KG1 (cell line): ENCODE measurements at places on chromosomes 16 and 17.

DNA sequence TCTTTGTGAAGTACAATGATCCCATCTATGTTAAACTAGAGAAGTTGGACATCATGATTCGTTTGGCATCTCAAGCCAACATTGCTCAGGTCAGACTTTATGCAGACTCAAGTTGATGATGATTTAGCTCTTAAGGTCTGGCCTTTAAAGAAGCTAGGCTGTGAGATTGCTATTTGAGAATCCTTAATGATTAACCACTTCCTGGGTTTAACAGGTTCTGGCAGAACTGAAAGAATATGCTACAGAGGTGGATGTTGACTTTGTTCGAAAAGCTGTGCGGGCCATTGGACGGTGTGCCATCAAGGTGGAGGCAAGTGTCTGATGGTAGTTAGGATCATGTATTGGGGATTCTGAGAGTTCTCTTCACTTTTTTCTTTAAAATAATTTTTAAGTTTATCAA lies 40.3 kb downstream of the AP2B1 start:
- DNase-seq, result no peak

DNA sequence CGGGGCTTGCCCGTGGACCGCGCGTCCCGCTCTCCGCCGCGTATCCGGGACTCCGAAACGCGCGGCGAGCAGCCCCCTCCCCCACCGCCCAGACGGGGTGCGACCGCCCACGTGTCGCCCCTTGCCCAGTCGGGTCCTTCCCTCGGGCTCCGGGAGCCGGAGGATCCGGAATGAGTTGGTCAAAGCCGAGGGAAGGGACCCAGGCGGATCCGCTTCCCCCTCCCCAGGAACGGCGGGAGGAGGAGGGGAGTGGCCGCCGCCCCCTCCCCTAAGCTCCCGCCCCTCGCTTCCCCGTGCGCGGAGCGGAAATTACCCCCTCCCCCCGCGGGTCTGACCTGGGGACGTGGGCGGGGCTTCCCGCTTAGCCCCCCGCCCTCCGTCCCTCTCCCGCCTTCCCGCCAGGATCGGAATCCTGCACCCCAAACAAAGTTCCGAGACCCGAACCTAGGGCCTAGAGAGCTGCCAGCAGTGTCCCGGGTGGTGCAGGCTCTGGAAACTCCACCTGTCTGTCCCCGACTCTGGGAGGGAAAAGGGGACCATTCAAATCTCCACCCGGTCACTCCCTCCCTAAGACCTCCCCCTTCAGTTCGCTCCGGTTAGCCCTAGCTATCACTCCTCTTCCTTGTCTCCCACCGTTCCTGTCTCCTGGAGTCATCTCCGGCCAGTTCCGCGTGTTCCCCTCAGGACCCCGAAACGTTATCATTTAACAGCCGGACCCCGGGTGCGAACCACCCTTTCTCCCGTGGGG lies 1.0 kb upstream of the IGF2BP1 start:
- no peak for DNase-seq

DNA sequence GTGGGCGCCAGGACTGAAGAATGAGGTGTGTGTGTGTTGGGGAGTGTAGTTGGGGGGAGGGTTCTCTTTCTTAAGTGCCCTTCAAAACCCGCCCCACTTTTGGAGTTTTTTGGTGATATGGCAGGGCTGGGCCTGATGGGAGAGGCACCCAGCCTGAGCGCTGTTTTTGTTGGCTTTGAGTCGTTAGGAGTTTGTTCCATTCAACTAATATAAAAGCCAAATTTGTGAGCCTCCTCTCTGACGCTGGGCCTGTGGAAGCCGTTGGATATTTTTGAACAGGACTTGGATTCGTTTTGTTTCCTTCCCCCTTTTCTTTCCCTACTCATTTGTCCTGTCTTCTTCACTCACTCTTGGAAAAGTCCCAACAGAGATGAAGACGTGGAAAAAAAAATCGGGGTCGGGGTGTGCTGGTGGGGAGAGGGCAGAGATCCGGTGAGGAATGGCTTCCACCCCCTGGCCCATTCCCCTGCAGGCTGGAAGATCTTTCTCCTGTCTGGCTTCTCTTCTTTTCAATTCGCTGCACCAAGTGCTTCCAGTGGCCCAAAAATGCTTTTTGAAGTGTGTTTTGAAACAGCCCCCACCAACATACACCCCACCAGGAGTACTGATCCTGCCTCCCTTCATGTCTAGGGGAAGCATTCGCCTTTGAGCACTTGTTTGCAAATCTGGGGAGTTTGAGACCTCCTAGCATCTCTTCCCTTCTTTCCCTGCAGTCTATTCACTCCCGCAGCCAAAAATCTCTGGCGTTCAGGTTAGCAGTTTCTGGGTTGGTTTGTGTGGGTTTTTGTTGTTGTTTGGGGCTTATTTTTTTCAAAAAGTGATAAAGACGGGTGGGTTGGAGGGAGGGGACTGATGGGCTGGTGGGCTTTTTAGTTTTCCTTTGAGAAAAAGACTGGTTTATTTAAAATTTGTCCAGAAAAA lies 2.6 kb downstream of the FZD2 start:
- no peak for DNase-seq

DNA sequence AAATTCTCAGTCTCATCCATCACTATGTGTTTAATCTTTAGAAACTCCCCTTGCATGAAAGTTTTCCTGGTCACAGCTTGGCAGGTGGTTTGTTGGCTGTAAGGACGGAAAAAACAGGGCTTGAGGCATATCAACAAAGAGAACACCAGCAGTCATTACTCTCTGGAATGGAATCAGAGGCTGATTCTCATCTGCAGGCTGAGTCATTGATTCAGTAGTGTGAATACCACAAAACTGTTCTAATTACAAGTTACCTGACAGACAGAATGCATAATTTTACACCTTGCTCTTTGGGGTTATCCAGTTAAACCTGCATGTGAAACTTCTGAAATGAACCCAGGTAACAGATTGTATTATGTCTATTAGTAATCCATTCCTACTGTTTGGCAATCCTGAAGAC lies 11.5 kb upstream of the SLFN12L start:
- DNase-seq, result no peak

DNA sequence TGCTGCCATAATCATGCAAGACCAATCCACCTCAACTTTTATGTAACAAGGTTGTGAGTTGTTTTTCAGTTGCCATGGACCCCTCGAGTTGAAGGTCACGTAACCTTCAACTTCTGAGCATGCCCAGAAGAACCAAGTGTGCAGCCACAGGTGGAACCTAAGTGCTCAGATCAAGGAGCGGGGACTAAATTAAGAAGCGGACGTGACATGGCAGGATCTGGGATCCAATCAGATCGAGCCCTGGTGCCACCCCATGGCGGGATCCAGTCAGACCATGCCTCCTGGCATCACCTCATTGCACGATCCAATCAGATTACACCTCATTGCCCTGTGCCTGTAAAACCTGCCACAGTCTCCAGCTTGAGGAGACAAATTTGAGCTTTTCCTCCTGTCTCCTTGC lies 204.5 kb upstream of the CDH5 start:
- DNase-seq, result no peak

DNA sequence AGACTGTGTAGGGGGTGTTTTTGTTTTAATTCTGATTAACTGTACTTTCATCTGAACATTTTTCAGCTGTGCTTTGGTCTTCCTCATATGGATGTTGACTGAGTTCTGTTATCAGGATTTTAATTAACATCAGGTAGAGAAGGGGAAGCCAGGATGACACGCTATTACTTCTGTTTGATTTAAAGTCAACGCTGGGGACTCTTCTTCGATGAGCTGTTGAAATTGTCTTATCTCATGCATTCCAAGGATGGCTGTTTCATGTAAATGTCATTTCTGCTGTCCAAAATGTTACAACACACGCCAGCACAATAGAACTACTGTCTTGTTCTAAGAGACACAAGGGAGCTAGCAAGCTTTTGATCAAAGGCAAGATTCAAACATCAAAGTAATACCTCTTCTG lies 263.3 kb upstream of the CDH5 start:
- no peak for DNase-seq

GRCh38 chr16:13896543-13897182 lies 23.3 kb upstream of the ERCC4 start:
- no peak for DNase-seq

DNA sequence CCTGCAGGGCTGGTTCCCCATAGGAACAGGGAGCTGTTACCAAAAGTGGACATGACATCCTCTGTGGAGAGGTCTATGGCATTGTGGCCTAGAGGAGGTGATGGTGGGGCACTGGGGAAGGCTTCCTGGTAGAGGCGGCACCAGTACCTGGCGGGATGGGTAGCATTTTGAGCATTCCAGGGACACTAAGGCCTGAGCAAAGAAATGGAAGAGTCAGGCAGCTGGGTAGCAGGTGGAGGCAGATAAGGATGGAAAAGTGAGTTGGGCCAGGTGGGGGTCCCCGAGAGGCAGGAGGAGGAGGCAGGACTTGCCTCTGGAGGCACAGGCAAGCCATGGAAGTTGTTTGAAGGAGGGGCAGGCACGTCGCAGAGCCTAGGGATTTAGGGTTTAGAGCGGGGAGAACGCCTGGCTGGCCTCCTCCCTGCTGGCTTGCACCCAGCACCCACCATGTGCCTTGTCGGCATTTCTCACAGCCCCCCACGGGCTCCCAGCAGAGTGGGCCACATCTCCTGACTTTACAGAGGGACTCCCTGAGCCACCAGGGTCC lies 5.1 kb upstream of the ADCY7 start:
- DNase-seq, result no peak

DNA sequence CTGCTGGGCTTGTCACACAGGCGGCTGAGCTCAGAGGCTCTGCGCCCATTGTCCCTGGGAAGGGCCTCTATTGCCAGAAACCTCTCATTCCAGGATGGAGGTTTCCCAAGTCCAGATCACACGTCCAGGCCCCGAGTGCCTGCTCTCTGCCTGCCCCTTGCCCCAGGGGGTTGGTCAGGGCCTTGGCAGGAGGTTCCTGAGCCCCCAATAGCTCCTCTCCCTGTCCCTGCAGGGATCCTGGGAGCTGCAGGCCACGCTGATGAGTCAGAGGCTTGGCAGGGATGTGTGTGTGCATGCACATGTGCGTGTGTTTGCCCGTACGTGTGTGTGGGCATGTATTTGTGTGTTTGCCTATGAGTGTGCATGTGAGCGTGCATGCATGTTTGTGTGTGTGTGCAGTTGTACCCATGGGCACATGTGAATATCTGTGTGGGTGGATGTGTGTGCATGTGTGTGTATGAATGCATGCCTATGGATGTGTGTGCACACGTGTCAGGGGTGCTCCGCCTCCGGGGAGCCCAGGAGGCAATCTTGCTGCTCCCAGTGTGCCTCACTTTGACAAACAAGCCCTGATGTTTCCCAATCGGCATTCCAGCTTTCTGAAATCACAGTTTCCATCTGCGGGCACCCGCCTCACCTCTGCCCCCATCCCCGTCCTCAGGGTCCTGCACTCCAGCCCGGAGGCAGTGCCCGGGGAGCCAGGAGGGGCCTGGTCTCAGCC lies 98.4 kb upstream of the GSE1 start:
- no peak for DNase-seq

- no peak for DNase-seq
These were observed 2.6 kb upstream of the RARA start for GRCh38 chr17:40306395-40306794.

- no peak for DNase-seq
These were observed 10.3 kb upstream of the AKAP10 start for GRCh38 chr17:19987897-19988296.

GRCh38 chr16:85369741-85370528 lies 243.2 kb upstream of the GSE1 start:
- DNase-seq, result peak; percentile 4

DNA sequence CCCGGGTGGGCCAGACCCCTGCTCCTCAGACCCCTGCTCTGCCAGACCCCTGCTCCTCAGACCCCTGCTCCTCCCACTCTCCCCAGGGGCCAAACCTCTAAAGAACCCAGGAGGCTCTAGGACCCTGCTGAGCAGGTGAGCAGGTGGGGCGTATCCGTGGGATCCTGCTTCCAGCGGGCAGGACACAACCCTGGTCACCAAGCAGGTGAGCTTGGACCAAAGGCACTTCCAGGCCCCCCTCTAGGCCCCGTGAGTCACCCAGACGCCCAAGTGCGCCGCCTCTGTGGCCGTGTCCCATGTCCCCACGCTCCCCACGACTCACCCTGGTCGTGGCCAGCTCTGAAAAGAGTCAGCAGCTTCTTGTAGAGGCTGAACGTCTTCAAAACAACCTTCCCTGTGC lies 5.0 kb downstream of the CYBC1 start:
- no peak for DNase-seq

- no peak for DNase-seq
These were observed 120.6 kb downstream of the USP22 start for GRCh38 chr17:20922128-20922670.

GRCh38 chr17:35432176-35433074 lies at the start of gene SLFN12:
SLFN12 (minus strand) TSS chr17:35432500; CDS start chr17:35423028, 9,472 bp downstream.
- DNase-seq, result no peak

DNA sequence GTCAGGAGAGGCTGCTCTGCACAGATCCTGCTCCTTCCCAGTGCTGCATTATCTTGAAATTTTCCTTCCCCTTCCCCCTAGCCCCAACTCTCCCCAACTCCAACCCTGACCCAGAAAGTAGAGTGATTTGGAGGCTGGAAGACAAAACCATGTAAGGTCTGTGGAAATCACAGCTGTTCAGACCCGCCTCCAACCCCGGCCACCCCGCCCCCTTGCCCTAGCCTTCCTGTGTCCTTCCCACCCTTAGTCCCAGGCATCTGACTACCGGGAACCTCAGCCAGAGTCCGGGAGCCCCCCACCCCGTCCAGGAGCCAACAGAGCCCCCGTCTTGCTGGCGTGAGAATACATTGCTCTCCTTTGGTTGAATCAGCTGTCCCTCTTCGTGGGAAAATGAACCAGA lies at the start of gene AOC3:
Gene AOC3 (plus strand): TSS at position 246 of the 400 bp plus-strand sequence. CDS start 145 bp downstream, at position 391.
- DNase-seq, result no peak

- DNase-seq, result no peak
These were observed 16.8 kb downstream of the PIEZO1 start for GRCh38 chr16:88768071-88768783.

- DNase-seq, result no peak
These were observed 2.1 kb upstream of the GNA13 start for GRCh38 chr17:65058593-65058992.

DNA sequence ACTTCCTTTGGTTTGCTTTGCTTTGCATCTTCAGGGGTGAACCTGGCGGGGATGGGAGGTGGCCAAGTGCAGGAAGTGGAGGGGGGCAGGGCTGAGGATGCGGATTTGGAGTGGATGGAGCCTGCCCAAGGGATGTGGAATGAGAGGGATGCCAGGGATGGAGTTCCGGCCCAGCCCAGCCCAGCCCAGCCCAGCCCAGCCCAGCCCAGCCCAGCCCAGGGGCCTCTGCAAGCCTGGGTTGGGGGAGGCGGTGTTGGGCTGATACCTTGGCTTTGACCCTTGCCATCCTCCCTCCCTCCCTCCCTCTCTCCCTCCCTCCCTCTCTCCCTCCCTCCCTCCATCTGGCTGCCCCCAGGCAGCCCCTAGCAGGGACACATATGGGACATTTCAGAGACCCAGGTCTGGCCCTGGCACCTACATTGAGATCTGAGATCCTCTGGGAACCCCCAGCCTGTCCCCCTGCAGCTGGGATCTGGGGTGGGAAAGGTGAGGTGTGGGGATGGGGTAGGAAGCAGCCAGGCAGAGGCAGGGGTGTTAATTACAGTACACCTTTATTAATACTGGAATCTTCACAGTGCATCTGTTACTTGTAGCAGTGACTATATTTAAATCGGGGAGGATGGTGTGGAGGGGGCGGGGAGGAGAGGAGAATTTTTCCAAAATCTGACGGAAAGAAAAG lies 14.5 kb downstream of the IL34 start:
- no peak for DNase-seq

GRCh38 chr17:19703828-19704613 lies 12.4 kb downstream of the SLC47A2 start:
- no peak for DNase-seq
